Gastroesophageal sphincter (tissue), 4 donors: ENCODE measurements at places on chromosomes 11 and 22. TPM values are rescaled to one million over a fixed set of nuclear protein-coding genes. Genes with fewer than 3 reads are reported as not detected.

The UBE4A gene
- total RNA-seq = 37.3 TPM

The MRGPRD gene
- total RNA-seq = 2.9 TPM

The KCNJ1 gene
- 0.27 TPM for total RNA-seq

The LMO2 gene
- 24.2 TPM for total RNA-seq

The FOLR2 gene
- total RNA-seq = 70.3 TPM

The ISX gene
- total RNA-seq = not detected

The LUZP2 gene
- 0.17 TPM for total RNA-seq

The OR51I1 gene
- not detected for total RNA-seq

The OR51B2 gene
- total RNA-seq = 0.67 TPM

The RAG2 gene
- total RNA-seq = not detected

The ASPHD2 gene
- 1.4 TPM for total RNA-seq

GRCh38 chr22:22716136-22716665 is 71.8 kb downstream of the GGTLC2 start:
- no peak for ATAC-seq

DNA sequence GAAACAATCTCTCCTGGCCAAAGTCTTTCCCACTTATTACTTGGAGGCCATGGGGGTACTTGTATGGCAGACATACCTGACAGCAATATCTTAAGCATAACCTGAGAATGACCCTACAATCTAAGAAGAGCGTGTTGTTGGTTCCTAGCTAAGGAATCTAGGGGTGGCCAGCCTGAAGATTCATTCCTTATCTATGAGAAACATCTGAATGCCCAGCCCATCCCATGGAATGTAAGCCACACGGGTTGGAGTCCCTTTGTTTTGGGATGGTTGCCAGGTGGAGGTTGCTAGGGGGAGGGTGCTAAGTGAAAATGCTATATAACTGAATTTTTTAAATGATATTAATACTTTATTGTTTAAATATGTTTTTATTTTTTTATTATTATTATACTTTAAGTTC is 725.0 kb downstream of the ETS1 start:
- no peak for ATAC-seq

DNA sequence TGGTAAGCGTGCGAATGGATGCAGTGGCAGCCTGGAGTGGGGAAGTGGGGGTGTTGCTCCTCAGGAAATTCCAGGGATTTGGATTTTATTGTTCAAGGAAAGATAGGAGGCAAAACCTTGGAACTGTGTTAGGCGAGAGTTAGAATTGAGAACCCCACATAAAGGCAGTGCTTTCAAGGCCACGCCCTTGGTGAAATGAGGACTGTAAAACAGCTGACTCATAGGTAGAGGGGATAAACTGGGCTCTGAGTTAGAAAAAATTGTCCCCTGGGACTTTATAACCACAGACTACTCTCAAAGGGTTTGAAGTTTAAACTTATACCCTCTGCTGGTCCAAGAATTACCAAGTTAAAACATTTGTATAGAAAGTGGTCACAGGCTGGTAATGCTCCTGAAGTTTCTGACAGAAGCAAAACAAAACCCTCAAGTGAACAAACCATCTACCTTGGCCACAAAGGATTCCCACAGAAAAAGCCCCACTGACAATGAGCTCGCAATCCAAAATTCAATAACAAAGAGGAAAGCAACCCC is 250.3 kb upstream of the TBCEL start:
- ATAC-seq = no peak

- no peak for ATAC-seq
These were observed 12.5 kb downstream of the RAC2 start for GRCh38 chr22:37231406-37232139.

- no peak for ATAC-seq
These were observed 911.5 kb upstream of the RAG2 start for GRCh38 chr11:37509506-37509905.

GRCh38 chr11:62081378-62082291 is 42.2 kb upstream of the INCENP start:
- ATAC-seq = peak; percentile 88

DNA sequence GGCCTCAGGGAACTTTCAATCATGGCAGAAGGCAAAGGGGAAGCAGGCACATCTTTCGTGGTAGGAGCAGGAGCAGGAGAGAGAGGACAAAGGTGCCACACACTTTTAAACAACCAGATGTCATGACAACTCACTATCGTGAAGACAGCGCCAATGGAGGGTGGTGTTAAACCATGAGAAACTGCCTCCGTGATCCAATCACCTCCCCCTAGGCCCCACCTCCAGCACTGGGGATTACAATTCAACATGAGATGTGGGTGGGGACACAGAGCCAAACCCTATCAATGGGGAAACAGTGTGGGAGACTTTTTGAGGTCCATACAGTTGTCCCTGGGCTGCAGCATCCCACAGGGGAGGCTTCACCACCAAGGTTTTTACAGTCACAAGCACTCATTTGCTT is 41.9 kb upstream of the CFAP300 start:
- ATAC-seq = no peak

GRCh38 chr11:116348226-116348625 is 424.6 kb downstream of the BUD13 start:
- peak; percentile 41 for ATAC-seq

DNA sequence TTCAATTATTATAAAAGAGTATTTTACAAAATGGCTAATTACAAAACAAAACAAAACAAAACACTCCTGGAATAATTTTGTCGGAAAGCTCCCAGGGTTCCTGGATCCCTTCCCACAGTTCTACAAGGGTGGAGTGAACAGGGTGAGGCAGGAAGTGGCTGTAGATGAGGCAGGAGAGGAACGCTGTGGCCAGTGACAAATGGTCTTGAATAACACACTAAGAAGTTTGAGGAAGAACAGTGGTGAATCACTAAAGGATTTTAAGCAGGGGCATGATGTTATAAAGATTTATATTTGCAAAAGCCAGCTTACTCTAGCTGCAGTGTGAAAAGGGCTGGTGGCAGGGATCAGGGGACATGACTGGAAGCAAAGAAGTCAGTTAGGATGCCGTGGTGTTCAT is 33.8 kb upstream of the APOA1 start:
- ATAC-seq = no peak

DNA sequence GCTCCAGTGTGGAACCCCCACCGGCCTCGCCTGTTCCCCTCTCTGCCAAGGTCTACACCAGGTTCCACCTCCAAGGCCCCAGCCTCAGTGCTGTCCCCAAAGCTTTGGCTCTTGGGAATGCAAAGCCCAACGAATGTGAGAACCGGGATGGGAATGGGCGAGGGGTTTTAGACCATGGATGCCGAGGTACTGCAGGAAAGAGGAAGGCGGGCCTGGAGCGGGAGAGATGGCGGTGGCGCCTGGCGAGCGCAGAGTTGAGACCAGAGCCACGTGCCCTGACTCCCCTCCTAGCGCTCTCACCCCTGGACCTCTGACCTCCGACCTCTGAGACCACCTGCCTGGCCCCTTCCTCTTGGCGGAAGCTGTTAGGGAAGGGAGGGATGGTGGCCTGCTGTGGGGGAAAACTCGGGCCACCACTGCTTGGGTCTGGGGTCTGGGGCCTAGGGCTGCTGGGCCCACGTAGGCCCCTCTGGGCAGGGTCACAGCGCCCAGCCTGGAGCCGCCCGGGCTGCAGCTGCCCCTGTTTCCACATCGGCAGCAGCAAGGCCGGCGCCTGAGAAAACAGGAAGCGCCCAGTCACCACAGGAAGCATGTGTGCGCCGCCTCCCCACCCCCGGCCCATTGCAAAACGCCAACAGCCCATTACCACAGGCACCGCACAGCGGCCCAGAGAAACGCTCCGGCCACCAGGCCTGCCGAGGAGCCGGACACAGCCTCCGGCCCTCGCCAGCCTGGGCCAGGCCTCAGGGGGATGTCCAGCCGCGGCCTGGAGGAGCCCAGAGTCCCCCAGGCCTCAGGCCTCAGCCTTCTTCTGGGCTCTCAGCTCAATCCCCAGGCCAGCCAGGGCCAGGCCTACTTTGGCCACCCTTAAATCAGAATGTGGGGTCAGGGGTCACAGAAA is 13.8 kb upstream of the SLC39A13 start:
- peak; percentile 62 for ATAC-seq

GRCh38 chr11:79201677-79202347 is 239.0 kb downstream of the TENM4 start:
- no peak for ATAC-seq

DNA sequence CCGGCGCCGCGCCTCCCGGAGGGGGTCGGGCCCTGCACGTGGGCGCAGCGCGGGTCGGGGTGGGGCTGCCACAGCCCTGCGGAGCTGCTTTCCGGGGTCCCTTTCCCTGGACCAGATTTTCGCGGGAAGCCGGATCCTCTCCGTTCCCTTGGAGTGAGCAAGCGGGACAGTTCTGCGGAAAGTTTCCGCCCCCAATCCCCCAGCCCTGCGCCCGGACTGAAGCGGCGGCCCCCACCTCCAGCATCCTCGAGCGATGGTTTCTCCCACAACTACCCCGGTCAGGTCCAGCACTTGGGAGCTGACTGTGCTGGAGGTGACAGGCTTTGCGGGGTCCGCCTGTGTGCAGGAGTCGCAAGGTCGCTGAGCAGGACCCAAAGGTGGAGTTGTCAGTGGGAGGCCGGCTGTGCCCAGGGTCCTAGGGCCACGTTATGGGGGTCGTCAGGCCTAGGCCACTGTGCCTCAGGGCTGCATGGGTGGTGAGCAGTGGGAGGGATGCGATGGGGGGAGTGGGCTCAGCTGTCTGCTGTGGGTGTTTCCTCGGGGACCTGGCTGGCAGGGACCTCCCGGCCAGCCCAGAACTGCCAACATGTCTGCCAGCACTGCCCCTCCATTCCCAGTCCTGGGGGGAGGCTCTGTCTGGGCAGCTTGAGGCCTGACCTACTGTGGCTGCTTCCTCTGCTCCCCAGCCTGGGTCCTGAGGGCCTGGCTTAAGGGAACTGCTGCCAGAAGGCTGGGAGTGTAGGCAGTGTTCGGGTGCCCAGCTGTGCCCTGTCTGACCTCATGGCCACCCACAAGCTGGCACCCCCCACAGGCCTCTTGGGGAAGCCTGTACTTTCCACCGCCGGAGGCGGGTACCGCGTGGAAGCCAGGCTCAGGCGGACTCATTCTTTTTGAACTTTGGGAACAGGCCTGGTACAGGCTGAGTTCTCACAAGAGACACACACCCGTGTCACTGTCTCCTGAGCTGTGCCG is 726 bp downstream of the ST3GAL4 start:
- ATAC-seq = peak; percentile 1

GRCh38 chr11:11251394-11251970 is 101.6 kb downstream of the CSNK2A3 start:
- no peak for ATAC-seq

- no peak for ATAC-seq
These were observed 63.6 kb downstream of the MAPK1 start for GRCh38 chr22:21803811-21804249.

DNA sequence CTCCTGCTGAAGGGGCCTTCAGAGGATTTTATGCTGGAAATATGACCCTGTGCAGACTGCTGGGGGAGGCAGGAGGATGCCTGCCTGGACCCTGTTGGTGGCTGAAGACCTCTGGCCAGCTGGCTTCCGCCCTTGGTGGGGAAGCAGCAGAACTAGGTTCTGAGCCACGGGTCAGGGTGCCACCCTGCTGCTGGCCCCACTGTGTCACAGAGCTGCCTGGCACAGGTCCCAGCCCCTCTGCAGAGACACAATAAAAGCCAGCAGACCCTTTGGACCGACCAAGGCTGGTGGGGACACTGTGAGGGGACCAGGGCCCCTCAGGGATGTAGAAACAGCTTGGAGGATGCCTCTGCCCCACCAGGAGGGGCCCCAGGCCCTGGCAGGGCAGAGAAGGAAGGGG is 6.9 kb upstream of the SREBF2 start:
- no peak for ATAC-seq

- no peak for ATAC-seq
These were observed 16.4 kb downstream of the PPM1F start for GRCh38 chr22:21936151-21936775.

GRCh38 chr11:108206969-108207682 is 15.3 kb downstream of the NPAT start:
- ATAC-seq = no peak

GRCh38 chr11:32008880-32009551 is 81.9 kb upstream of the RCN1 start:
- ATAC-seq = no peak
